ENCODE measurements at places on chromosomes 3 and 15.

- DNase-seq, result no peak
These were observed 387.8 kb downstream of the LSAMP start for GRCh38 chr3:116057400-116058006.

- no peak for DNase-seq
These were observed 44.4 kb downstream of the ST3GAL6 start for GRCh38 chr3:98807561-98807960.

DNA sequence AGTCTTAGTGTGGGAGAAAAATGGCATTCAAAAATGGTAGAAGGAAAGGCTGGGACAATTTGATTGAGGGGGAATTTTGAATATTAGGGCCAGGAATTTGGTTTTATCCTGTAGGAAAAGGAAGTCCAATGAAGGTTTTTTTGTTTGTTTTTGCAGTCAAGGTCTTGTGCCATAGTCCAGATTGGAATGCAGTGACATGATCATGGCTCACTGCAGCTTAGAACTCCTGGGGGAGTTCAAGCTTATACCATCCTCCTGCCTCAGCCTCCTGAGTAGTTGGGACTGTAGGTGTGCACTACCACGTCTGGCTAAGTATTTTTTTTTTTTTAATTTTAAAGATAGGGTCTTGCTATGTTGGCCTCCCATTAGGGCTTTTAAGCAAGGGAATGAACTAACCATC lies 2.6 kb upstream of the SLC6A11 start:
- no peak for DNase-seq

DNA sequence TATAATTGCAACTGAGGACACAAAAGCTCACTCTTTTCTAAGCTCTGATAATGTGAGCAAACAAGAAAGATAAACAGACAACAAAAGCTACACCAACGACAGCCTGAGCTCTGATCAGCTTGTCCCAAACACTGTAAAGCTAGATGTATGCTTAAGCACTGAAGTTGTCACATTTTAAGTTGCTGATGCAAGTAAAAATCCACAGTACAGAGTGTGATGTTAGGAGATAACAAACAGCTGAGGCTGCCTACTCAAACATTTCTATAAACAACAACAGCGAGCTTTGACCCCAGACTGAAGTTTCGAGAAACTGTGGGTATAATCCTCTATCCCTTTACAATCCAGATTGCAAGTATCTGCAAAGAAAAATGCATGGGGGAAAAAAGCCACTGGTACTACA lies 10.7 kb downstream of the MTHFS start:
- DNase-seq, result no peak

- no peak for DNase-seq
These were observed 116.9 kb downstream of the ZNF385D start for GRCh38 chr3:21634112-21634511.

- DNase-seq, result no peak
These were observed 5.4 kb downstream of the TGFBR2 start for GRCh38 chr3:30611613-30612436.

- no peak for DNase-seq
These were observed 4.9 kb upstream of the CHSY1 start for GRCh38 chr15:101256757-101257156.

- DNase-seq, result no peak
These were observed 15.0 kb downstream of the KAT2B start for GRCh38 chr3:20055020-20055775.

GRCh38 chr15:33200903-33201302 lies 6.4 kb upstream of the FMN1 start:
- DNase-seq, result no peak

- no peak for DNase-seq
These were observed 73.6 kb downstream of the TM4SF4 start for GRCh38 chr3:149547954-149548668.

All from stimulated activated CD4-positive, alpha-beta T cell treated with anti-CD3 and anti-CD28 coated beads, Interleukin-15, amount 100 ng/mL, for 1 hour (primary cell).